Activated CD8-positive, alpha-beta memory T cell treated with anti-CD3 and anti-CD28 coated beads for 4 hours (primary cell): ENCODE measurements at places on chromosomes 6 and 20.
A peak's percentile ranks its signal among the peaks of the same experiment; 100 is the strongest.

- no peak for DNase-seq
These were observed 36.0 kb downstream of the STK35 start for GRCh38 chr20:2137552-2138201.

DNA sequence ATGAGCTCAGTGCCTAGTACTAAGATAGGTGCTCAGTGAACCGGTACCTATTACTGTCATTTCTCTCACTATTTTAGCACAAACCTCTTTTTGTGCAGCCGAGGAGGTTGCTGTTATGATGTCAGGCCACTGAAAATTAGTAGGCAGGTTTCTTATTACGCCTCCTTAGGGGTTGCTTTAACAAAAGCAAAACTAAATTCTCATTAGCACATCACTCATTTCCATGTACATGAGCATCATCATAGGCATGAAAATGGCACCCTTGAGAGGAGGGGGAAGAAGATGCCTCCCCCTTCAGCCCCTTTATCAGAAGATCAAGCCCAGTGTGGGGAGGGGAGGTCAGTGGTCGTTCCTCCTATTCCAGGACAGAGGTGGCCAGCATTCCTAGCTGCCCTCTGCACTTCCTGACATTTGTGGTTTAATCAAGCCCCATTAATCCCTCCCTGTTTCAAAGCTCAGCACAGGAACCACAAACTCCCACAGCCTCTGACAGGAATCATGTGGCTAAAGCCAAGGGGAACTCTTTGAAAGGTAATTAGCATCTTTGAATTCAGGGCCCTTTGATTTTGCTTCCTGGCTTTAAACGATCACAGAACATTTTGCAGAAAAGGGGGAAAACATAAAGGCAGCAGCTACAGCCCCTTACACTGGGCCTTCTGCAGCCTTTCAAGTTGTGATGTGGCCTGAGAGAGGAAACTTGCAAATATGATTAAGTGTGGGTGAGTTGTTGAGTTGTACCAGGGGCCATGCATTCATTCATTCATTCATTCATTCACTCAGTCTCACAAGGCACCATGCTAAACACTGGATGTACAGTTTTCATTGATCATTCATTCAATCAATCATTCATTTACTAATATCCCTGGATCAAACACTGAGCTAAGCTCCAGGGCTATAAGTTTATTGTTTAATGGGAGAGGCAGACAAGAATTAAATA, 31.9 kb upstream of the PSMF1 start:
- no peak for DNase-seq

- DNase-seq: no peak
These were observed 54.1 kb upstream of the UBR2 start for GRCh38 chr6:42509765-42510164.

DNA sequence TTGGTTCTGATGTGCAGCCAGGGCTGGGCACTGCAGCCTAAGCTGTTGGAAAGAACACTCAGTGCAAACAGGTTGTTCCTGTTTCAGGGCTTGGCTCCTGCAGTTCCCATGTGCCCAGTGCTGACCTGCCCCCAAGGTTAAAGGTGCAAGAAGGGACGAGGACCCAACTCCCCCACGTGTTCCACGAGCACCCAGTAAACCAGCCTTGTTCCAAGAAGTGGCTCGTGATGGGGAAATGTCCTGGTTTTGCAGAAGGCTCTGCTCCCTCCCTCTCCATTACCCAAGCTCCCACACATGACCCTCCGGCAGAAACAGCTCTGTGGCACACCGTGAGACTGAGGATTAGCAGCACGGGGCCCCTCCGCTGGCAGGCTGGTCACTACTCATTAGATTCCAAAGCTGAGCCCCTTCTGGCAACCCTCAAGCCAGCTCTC, 9.4 kb downstream of the ACSS1 start:
- DNase-seq: no peak

- no peak for DNase-seq
These were observed 284.1 kb upstream of the TAB2 start for GRCh38 chr6:149033454-149033853.

- DNase-seq: no peak
These were observed 77.7 kb downstream of the ASCC3 start for GRCh38 chr6:100803264-100804045.

- no peak for DNase-seq
These were observed 90.2 kb downstream of the TMEM242 start for GRCh38 chr6:157233156-157233555.

DNA sequence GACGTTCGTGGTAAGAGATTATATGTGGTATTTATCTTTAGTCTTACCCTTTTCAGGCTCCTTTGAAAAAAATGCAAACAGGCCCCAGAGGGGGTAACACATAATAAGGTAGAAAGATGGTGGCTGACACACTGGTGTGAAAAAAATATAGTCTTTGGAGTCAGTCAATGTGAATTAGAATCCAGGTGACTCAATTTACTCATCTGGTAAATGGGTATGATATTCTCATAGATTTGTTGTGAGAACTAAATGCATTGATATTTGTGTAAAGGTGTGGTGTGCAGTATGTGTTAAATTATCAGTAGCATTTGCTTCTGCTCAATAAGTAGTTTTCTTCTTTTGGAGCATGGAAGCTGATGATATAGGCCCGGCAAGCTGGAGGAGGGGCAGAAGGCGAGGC, 25.7 kb downstream of the CD83 start:
- DNase-seq: no peak

- no peak for DNase-seq
These were observed 21.7 kb downstream of the RIPK1 start for GRCh38 chr6:3090013-3090412.

- DNase-seq: peak; percentile 31
These were observed 13.4 kb upstream of the FOXC1 start for GRCh38 chr6:1596088-1596852.

DNA sequence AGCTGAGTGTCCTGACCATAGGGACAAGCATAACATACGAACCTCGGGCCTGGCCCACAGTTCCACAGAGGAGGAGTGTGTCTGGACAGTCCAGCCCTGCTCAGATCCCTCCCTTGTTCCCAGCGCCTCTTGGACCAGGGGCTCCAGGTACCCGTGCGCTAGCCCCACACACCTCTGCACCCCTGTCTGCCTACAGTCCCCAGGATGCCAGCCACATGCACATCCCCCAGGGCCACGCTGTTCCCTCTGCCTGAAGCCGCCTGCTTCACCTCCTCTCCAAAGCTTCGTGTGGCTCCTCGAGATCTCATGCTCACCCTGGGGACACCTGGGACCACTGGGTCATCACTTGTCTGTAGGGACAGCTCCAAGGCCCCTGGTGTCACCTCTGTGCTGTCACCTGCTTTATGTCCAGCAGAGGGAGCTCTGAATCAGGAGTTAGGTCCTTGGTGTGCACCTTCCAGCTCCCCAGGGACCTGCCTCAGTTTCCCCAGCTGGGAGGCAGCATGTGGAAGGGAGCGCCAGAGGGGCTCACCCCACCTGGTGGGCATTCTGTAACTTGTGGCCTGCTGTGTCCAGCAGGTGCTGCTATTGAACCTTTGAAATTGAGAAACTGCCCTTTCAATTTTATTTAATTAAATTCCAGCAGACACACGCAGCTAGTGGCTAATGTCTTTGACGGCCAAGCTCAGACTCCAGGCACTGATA, 7.3 kb upstream of the YTHDF1 start:
- no peak for DNase-seq

DNA sequence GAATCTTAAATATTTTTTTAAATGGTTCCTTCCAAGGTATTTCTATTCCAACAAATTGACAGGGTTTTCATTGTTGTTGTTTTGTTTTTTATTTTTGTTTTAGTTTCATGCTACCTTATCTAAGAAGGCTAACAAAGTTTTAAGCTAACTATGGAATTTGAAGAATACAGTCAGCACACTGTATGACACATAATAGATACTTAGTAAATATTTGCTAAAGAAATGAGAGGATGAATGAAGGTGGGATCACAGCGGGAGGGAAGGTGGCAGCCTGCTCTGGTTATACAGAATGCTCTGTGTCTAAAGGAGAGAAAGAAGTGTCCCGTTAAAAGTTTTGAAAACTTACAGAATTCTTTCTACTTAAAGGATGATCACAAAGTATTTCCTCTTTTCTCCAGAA, 43.7 kb upstream of the DST start:
- DNase-seq: no peak

GRCh38 chr6:125983246-125983945, 2.9 kb upstream of the TRMT11 start:
- DNase-seq: no peak
